NCI-H1105 treated with DMSO at 0.1 percent for 48 hours (cell line): ENCODE measurements at places on chromosomes 4 and X.

DNA sequence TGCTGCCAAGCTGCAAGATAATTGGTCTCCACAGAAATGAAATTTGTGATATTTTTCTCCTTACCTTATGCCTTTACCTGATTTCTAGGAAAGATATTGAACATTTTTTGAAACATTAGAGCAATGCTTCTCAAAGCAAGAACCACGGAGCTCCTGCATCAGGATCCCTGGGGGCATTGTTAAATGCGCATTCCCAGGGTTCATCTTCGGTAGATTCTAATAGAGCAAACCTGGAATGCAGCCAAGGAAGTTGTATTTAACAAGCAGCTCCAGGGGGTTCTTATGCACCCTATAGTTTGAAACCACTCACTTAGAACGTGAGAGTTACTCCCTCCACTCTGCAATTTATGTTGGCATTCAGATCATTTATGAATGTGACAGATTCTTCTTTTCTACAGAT lies 126.2 kb downstream of the SLC39A8 start:
- peak; percentile 42 for DNase-seq

- no peak for DNase-seq
These were observed 34.5 kb downstream of the CHRNA9 start for GRCh38 chr4:40369437-40370274.

- no peak for DNase-seq
These were observed 579.6 kb downstream of the NLGN4X start for GRCh38 chrX:5648941-5649568.

GRCh38 chr4:101000496-101000895 lies 346.8 kb downstream of the PPP3CA start:
- no peak for DNase-seq

DNA sequence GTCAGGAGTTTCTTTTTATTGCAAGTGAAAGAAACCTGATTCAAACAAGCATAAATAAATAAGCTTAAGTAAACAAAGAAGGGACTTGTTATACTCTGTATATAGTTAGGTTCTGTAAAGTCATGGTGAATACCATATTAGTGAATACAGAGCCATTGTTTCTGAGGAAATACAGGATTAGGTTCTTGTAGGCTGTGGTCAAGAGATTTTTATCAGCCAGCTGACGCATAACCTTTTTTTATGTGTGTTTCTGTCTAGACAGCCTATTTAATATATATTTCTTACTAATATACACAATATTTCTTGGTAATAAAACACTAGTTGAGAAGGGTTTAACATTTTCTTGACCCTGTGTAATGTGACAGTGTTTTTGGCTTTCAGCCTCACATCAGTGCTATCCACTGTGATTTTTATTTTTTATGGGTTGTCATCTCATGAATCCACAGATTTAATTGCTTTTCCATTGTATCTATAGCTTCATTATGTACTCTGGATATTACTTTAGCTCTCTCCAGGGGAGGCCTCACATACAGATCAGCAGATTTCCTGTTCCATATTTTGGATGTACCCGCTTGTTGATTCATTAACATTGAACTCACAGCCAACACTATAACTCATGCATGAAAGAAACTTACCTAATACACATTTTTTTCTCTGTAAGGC lies 8.0 kb downstream of the HERC3 start:
- DNase-seq, result no peak

DNA sequence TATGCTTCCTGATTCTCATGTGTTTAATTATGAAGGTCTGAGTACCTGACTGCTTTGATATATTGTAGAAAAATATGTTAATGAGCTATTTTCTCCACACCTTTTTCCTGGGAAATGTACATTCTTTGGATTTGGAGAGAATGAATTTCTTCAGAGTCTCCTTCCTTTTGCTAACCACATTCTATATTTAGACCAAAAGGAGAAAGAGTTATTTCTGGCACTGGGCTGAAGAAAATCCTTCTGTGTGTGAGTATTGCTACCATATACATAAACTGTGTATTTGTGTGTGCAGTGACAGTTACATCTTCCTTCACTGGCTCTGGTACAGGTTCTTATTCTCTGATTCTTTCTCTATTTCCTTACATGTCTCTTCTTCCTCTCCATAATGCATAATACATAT lies 44.5 kb upstream of the PGRMC2 start:
- no peak for DNase-seq

GRCh38 chr4:150650751-150651150 lies 68.8 kb downstream of the MAB21L2 start:
- DNase-seq, result peak; percentile 26

DNA sequence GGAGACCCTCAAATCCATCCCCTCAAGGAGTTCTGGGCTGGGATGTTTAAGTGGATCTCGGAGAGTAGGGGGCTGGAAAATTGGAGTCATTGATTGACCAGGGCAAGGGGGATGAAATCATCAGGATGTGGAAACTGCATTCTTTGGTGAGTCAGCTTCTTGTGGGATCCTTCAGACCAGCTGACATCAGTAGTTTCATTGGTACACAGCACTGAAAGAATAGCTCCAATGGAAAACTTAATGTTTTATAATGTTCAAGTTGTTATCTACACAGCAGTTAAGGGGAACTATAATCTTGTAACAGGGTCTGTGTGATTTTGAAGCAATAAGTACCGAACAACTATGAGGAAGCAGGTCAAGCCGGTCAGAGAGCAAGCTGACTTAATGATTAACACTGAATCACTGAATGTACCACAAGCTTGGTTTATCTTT lies 506.1 kb downstream of the RPA4 start:
- no peak for DNase-seq

DNA sequence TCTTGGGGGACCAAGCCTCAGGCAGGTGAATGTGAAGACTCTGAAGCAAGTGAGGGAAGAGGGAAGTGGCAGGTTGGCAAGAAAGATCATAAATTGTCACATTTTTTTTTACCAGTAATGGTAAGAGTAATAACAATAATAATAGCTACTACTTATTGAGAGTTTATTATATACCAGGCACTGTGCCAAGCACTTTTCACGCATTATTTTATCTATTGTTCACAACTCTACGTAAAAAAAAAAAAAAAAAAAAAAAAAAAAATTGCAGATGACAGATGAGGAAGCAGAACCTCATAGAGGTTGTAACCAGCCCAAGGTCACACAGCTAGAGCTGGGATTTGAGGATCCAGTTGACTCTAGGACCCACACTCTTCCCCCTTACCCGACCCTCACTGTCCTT lies 40.9 kb downstream of the TSC22D3 start:
- peak; percentile 8 for DNase-seq

DNA sequence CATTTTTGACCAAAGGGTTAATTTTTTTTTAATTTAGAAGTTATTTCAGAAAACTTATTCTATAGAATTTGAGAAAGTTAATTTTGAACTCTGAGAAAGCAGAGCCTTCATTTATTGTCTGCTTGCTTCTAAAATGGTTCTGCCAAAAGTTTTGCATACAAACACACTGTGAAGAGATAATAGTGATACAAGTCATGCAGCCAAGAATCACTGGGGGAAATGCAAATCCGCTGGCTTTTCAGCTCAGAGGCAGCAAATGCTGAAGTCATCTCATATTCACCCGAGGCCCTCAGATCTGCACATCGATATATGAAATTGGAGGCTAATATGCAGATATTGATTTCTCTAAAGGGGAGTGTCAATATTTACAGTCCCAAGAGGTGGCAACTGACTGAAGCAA lies 186.2 kb downstream of the KIT start:
- DNase-seq, result no peak
